Breast epithelium (tissue), 4 donors: ENCODE measurements at places on chromosomes 2 and 18.

DNA sequence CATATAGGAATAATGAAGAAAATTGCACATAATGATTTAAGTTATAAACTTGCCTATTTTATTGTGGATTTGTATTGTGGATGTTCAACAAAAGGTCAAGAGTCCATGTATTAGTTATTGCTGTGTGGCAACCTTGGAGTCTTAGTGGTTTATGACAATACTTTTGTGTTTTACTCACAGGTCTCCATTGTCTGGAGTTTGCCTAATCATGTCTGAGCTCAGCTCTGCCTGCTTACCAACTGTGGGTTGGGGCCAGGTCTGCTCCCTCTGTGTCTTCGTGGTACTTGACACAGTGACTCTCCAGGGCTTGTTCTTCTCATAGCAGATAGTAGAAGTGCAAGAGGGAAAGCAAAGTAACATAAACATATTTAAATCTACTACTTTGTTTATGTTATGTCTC is 382.5 kb downstream of the CBLN2 start:
- DNase-seq, result no peak

GRCh38 chr2:230267556-230267955 is 42.0 kb downstream of the SP140 start:
- no peak for DNase-seq

DNA sequence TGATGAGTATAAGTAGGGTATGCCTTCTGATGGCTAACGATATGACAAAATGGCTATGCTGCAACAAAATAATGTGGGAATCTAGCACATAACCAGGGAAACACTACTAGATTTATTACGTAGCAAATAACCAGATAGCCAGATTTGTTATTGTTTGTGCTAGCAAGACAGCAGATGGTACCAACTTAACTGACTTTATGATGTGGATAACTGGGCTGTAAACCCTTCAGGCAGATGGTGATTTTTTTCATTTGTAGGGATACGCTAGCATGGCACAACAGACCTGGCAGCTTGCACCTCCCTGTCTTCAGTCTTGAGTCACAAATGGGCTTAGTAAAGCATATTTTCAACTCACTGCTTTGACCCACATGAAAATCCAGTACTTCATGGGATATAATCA is 48.7 kb downstream of the PRELID3A start:
- no peak for DNase-seq

- no peak for DNase-seq
These were observed 51.2 kb downstream of the CHMP3 start for GRCh38 chr2:86512034-86512433.

GRCh38 chr2:72745679-72746368 is 80.0 kb downstream of the EXOC6B start:
- DNase-seq, result no peak

- no peak for DNase-seq
These were observed 7.5 kb upstream of the BCL11A start for GRCh38 chr2:60560734-60561644.

DNA sequence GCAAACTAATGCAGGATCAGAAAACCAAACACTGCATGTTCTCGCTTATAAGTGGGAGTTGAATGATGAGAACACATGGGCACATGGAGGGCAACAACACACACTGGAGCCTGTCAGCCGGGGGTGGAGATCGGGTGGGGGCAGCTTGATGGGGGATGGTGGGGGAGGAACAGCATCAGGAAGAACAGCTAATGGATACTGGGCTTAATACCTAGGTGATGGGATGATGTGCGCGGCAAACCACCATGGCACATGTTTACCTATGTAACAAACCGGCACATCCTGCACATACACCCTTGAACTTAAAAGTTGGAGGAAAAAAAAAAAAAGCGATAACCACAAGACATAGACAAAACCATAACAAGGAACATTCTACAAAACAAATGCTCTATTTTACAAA is 10.4 kb downstream of the CHMP3 start:
- DNase-seq, result no peak

GRCh38 chr2:12057436-12058166 is 311.2 kb downstream of the LPIN1 start:
- DNase-seq, result no peak

GRCh38 chr2:63649829-63650228 is 61.1 kb downstream of the MDH1 start:
- no peak for DNase-seq
